Dorsolateral prefrontal cortex (tissue), 122 donors: ENCODE measurements at places on chromosomes 2 and 18. TPM values are rescaled to one million over a fixed set of nuclear protein-coding genes. Genes with fewer than 3 reads are reported as not detected.

SKA1 gene
- not detected for total RNA-seq

NCKAP5 gene
- 31.6 TPM for total RNA-seq

CYP1B1 gene
- total RNA-seq: 9.1 TPM

RAMP1 gene
- total RNA-seq: 70.2 TPM

AQP12B gene
- total RNA-seq: not detected

ST3GAL5 gene
- total RNA-seq: 91.0 TPM

SLC8A1 gene
- total RNA-seq: 205 TPM

FSHR gene
- total RNA-seq: 0.79 TPM

APLF gene
- 9.7 TPM for total RNA-seq

PLGLB2 gene
- 20.3 TPM for total RNA-seq

HOXD13 gene
- total RNA-seq: not detected

LYG1 gene
- total RNA-seq: 3.6 TPM

RBM43 gene
- 4.2 TPM for total RNA-seq

SOWAHC gene
- total RNA-seq: 5.6 TPM

FBLN7 gene
- 2.2 TPM for total RNA-seq

ORC4 gene
- 71.9 TPM for total RNA-seq

PTCD3 gene
- 136 TPM for total RNA-seq

VWC2L gene
- total RNA-seq: 12.0 TPM

ASXL3 gene
- 37.6 TPM for total RNA-seq

SPP2 gene
- total RNA-seq: not detected

SNORC gene
- total RNA-seq: 27.4 TPM

TXNL4A gene
- total RNA-seq: 86.9 TPM

GKN1 gene
- not detected for total RNA-seq

ITGA4 gene
- 1.4 TPM for total RNA-seq

PSMG2 gene
- 60.9 TPM for total RNA-seq

LTBP1 gene
- total RNA-seq: 10.2 TPM

MC5R gene
- total RNA-seq: not detected

MDH1B gene
- 4.5 TPM for total RNA-seq

SLC16A14 gene
- 11.8 TPM for total RNA-seq

VAMP8 gene
- 22.2 TPM for total RNA-seq

GULP1 gene
- 25.7 TPM for total RNA-seq

MPP4 gene
- total RNA-seq: 1.0 TPM
